Activated CD4-positive, CD25-positive, alpha-beta regulatory T cell (primary cell): ENCODE measurements at places on chromosomes 2 and 18.

GRCh38 chr18:76476665-76477561, 18.1 kb downstream of the ZNF516 start:
- no peak for DNase-seq

GRCh38 chr18:52175406-52175805, 164.6 kb upstream of the DCC start:
- DNase-seq: no peak

- no peak for DNase-seq
Measured at GRCh38 chr2:36663851-36664695, 32.4 kb upstream of the VIT start.

DNA sequence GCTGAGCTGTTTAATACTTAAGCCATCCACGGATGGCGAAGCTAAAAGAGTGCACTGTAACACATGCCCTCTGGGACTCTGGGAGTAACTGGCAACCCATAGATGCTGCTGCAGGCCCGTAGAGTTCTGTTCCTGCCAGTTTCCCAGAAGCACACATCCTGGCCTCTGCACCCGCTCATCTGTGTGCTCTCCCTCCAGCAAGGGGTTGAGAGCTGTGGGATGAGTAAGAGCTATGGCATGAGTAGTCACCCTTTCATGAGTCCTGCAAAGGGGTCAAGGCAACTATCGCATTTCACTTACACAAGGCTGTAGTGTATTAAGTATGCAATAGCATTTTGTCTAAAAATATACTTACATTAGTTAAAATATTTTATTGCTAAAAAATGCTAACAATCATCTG, 1341.8 kb upstream of the NXPH2 start:
- no peak for DNase-seq

GRCh38 chr2:127576433-127577207, 41.1 kb downstream of the MYO7B start:
- DNase-seq: no peak

- DNase-seq: no peak
Measured at GRCh38 chr2:66596256-66596655, 161.3 kb downstream of the MEIS1 start.

DNA sequence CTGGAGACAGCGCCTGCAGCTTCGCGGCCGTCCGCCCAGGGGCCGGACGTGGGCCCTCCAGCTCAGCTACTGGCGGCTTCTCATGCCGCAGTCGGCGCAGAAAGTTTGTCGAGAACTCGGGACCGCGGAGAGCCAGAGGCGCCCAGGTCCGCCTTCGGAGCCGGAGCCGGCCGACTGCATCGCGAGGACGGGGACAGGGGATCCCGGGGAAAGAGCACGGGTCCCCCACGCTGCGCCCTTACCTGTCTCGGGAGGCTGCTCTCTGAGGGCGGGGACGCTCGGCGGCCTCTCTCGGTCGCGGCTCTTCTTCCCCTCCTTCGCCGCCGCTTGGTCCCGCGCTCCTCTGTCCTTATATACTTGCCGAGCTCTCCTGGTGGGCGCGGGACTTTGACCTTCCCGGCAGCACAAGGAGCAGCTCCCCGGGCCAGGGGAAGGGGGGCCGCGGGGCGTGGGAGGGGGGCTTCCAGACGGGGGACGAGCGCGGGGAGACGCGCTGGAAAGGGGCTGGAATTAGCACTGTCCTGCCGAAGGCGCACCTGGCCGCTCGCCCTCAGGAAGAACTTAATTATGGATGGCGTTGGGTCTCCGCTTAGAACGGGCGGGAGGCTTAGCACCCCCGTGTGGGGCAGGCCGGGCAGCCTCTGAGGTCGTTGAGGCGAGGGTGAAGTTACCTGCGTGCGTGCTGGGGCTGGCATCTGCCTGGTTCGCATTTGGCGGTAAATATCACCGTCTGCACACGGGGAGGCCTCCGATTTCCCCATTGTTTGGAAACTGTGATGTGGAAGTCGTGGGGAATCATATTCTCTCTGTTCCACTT, at the start of gene POMC:
Gene POMC, minus strand, starts transcription at position 325 of the 817 bp plus-strand sequence. CDS start 3,808 bp downstream, outside the sequence.
- DNase-seq: no peak

DNA sequence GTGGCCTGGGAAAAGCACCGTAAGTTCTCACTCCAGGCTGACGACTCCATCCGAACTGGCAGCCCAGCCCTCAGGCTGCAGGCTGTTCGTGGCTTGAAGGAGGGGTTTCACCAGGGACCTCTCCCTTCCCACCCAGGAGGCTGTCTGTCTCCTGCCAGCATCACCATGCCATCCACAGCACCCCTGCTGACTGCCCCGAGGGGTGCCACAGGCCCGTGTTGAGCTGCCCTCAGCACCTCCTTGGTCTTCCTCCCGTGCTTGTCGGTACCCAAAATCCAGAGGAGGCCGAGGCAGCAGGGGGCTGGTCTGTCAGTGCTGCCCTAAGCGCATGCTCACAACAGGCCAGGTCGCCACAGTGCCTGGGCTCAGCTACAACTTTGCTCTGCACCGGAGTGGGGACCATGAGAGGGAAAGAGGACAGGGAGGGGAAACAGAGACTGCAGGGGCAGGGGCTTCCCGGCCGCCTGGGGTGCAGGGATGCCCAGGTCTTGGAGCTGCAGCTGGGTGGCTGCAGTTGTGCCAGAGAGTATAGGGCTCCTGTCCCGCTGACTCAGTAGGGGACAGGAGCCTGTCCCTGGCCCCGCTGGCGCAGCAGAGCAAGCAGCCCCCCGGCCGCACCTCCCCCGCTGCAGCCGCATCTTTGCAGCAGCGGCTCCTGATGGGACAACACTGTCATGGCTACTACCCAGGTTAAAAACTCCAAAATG, 963.7 kb upstream of the CRIM1 start:
- no peak for DNase-seq

GRCh38 chr18:75533209-75533608, 105.7 kb upstream of the SMIM21 start:
- DNase-seq: no peak

- DNase-seq: no peak
Measured at GRCh38 chr2:233468741-233469110, 97.9 kb downstream of the USP40 start.

- no peak for DNase-seq
Measured at GRCh38 chr2:35454966-35455638, 900.5 kb upstream of the CRIM1 start.

DNA sequence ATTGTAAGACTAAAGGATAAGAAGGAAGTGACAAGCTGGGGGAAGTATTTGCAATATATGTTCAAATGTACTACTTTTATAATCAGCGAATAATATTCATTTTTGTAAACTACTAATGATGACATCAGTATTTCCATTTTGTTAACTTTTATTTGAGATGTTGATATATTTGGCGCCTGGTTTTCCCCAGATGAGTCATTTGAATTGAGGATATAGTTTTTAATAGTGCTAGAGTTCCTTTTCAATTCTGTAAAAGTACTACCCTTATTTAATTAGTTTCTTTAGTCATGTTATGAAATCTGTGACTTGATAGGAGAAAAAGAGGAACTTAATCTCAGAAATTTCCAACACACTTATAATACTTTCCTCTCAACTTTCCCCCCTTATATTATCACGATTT, 495.3 kb downstream of the IRS1 start:
- no peak for DNase-seq

GRCh38 chr2:212409560-212409959, 129.0 kb downstream of the ERBB4 start:
- DNase-seq: no peak

GRCh38 chr2:197445746-197446145, 7.6 kb upstream of the COQ10B start:
- no peak for DNase-seq

GRCh38 chr2:151478011-151478410, 68.3 kb downstream of the RIF1 start:
- DNase-seq: no peak

- DNase-seq: no peak
Measured at GRCh38 chr18:77111951-77112746, 20.4 kb downstream of the MBP start.

DNA sequence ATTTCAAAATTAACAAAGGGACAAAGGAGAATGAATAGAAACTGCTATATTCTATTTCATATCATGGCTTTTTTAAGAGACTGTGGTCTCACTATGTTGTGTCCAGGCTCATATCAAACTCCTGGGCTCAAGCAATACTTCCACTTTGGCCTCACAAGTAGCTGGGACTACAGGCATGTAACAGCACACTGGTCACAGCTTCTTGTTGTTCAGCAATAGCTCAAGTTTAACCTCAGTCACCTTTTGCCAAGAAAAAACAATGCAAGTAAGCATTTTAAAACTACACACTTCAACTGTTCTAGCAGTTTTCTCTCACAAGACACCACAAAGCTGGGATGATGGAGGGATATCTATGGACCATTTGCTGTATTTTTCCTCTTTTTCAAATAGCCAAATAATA, 77.1 kb downstream of the ANKRD44 start:
- DNase-seq: no peak

- DNase-seq: no peak
Measured at GRCh38 chr18:79867666-79868065, 69.9 kb downstream of the KCNG2 start.

- no peak for DNase-seq
Measured at GRCh38 chr2:12291303-12291702, 425.4 kb upstream of the TRIB2 start.

DNA sequence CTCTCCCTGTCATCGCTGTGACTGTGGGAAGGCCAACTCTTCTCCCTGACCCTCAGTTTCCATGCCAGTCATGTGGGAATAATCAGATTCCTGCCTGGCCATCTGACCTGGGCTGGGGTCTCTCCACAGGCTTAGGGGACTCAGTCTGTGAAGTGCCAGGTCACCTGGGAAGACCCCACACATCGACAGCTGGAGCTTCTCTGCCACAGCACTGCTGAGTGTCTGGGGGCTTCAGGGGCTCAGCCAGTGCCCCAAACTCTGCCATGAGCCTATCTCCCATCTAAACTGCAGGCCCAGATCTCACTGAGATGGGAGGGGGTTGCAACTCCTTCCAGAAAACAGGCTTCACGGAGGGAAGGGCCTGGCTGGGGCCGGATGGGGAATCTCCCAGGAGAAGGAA, 42.0 kb upstream of the OTOS start:
- DNase-seq: no peak

DNA sequence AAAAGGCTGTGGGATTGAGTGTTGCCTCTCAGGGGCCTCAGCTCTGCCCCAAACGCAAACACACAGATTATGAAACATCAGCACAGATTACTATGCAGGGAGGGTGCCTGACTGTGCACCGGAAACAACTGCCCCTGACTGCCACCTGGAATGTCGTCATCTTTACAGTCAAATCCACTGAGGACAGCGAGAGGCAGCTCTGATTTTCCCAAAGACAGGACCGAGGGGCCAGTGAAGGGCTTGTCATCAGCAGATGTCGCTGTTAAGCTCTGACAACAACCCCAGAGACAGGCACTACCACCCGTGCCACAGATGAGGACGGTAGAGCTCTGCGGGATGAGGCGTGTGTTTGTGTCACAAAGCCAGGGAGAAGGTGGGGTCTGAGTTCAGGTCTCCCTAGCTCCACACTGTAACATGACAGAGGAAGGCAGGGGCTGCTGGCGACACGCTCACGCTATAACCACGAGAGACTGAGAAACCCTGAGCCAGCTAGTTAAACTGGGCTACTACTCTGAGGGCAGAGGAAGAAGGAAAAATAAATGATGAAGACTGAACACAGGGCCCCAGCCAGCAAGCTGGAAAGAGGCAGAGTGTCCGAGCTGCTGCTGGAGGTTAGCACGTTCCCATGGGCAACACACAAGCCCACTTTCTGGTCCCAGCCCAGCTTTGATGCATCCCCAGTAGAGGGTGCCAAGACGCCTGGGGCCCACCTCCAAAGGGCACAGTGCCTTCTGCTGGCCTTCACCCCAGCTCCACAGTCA, 47.0 kb downstream of the PARD6G start:
- no peak for DNase-seq

- no peak for DNase-seq
Measured at GRCh38 chr2:100948942-100949811, 52.9 kb upstream of the RPL31 start.

- no peak for DNase-seq
Measured at GRCh38 chr2:101230541-101231001, 22.1 kb upstream of the CNOT11 start.

DNA sequence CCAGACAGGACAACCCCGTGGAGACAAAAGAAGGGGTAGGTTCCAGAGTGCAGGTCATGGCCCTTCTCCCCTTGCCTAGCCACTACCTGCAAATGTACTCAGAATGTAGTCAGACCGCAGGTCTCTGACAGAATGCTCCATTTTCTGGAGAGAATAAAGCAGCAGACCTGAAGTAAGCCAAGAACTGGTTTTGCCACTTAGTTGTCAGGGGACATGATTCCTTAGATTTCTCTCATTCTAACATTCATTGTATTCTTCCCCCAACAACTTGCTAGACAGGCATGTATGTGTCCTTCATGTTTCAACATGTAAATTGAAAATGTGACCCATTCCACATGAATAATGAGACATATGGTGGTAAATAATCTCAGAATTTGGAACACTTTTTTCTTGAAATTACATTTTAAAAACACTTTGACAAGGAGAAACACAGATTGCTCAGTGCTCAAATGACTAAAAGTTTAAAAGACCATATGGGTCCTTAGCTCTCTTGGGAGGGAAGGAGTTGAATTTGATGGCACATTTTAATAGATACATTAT, 142.4 kb downstream of the CCBE1 start:
- DNase-seq: no peak

DNA sequence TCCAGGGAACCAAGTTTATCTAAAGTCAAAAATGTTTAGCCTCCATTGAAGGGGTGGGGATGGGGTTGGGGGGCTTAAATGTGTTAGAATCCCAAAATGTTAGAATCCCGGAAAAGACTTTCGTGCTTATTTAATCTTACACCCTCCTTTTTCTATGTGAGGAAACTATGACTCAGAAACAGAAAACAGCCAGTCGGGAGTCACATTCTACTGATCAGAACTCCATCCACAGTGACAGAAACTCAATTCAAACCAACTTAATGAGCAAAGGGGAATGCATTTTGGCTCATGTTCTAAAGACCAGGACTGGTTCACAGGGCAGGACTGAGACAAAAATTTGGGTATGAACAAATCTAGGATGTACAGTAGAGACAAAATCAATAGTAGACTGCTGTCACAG, 31.9 kb upstream of the AFTPH start:
- DNase-seq: no peak

DNA sequence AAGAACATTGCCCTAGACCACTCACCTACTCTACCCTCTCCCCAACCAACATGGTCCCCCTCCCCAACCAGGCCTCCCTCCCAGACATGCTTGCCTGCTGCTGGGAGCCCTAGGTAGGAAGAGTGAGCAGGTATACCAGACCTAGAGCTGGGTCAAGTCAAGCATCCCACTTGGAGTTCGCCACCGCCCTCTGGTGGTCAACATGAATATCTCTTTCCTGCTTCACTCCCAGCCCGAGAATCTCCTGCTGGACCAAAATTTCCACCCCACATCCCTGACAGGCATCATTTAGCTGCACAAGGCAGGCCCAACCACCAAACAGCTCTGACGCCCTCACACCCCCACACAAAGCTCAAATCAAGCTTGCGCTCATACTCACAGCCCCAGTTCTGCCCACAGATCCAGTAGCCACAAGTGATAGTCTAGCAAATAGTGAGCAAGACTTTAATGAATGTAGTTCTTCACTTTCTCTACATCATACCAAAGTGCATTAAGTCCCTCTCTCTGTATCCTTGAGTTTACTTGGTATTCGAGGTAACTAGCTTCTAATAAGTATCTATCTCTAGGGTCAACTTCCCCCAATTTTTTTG, 116.0 kb downstream of the TNS1 start:
- DNase-seq: peak; percentile 44

- no peak for DNase-seq
Measured at GRCh38 chr2:111123751-111124150, 3.0 kb downstream of the BCL2L11 start.
